ENCODE measurements at places on chromosomes 4 and X. TPM values are rescaled to one million over a fixed set of nuclear protein-coding genes. Genes with fewer than 3 reads are reported as not detected.

Gene PCYT1B
- total RNA-seq: 0.17 TPM

Gene PAGE2
- not detected for total RNA-seq

Gene MAGEA11
- not detected for total RNA-seq

GRCh38 chrX:134184936-134185335 is 52.0 kb upstream of the CCDC160 start:
- no peak for DNase-seq

GRCh38 chr4:121056066-121056465 is 16.3 kb downstream of the NDNF start:
- DNase-seq: no peak

All from fibroblast of lung (primary cell).